Substantia nigra (tissue), 51 donors: ENCODE measurements at places on chromosomes 4 and X.

DNA sequence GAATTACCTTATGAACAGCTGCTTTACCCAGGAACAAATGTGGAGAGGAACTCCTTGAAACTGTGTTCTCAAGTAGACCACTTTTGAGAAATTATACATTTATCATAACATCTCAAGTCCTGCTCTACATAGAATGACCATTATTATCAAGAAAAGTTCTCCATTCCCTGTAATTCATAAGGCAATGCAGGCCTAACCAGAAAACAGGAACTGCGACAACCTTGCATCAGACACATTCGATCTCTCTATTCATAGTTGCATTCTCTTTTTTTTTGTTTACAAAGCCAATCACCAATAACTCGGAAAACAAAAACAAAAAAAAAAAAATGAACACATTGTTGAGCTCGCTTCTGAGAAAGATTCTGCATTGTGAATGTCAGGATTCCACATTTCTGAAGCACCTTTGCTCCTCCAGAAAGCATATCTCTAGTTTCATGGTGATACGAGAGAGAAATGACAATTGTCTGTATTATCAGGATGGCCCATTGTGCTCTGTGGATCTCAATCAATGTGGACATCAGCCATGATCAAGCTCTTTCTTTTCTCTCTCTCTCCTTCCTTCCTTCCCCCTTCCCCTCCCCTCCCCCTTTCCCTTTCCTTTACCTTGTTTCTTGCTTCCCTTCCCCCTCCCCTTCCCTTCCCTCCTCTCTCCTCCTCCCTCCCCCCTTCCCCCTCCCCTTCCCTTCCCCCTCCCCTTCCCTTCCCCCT is 32.4 kb upstream of the CD99 start:
- DNase-seq: no peak

DNA sequence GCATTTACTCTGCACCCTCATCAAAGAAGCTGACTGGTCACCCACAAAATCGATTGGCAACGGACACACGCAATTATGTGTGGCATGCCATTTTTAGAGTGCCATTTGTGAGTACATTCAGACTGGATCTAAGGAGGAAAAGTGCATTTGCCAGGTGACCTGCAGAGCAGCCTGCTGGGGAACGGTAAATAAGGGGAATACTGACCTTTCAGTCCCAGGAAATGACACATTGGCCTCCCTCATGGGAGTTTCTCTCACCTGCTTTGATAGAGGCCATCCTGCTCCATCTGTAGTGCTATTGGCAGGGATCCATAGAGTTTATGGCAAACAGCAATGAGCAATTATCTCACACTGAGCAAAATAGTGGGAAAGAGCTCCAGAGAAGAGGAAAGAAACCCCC is 127.8 kb downstream of the DDX53 start:
- no peak for DNase-seq

DNA sequence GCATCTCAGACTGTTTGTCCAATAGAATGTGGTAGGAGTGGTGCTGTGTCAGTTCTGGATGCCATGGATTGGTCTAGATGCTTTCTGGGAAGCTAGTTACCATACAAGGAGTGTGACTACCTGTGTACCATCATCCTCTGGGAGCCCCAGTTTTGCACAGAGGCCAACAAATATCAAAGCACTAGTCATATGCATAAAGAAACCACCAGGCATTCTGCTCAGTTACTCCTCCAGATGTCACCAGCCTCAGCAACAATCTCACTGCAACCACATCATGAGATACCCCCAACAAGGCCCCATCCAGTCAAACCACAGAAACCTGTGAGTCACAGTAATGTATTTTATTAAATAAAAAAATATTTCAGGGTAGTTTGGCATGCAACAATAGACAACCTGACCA is 435.8 kb upstream of the CPEB2 start:
- no peak for DNase-seq

- DNase-seq: no peak
Measured at GRCh38 chr4:53676402-53676871, 85.2 kb upstream of the LNX1 start.

- no peak for DNase-seq
Measured at GRCh38 chr4:56320293-56320692, 67.0 kb downstream of the AASDH start.

- no peak for DNase-seq
Measured at GRCh38 chr4:24794480-24794879, 893 bp upstream of the SOD3 start.

DNA sequence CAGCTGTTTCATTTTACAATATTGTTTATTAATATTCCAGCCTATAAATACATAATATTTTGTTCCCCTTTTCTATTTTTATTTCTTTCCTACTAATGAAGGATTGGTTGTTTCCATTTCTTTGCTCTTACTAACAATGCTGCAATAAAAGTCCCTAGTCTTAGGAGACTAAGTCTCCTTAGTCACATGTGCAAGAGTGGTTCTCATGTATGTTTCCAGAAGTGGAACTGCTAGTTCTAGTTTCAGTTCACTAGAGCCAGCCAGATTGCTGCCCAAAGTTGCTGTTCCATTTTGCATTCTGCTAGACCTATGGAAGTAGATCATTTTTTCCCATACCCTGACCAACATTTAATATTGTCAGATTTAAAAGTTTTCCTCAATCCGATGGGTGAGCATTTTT is 44.3 kb downstream of the CNGA1 start:
- no peak for DNase-seq

DNA sequence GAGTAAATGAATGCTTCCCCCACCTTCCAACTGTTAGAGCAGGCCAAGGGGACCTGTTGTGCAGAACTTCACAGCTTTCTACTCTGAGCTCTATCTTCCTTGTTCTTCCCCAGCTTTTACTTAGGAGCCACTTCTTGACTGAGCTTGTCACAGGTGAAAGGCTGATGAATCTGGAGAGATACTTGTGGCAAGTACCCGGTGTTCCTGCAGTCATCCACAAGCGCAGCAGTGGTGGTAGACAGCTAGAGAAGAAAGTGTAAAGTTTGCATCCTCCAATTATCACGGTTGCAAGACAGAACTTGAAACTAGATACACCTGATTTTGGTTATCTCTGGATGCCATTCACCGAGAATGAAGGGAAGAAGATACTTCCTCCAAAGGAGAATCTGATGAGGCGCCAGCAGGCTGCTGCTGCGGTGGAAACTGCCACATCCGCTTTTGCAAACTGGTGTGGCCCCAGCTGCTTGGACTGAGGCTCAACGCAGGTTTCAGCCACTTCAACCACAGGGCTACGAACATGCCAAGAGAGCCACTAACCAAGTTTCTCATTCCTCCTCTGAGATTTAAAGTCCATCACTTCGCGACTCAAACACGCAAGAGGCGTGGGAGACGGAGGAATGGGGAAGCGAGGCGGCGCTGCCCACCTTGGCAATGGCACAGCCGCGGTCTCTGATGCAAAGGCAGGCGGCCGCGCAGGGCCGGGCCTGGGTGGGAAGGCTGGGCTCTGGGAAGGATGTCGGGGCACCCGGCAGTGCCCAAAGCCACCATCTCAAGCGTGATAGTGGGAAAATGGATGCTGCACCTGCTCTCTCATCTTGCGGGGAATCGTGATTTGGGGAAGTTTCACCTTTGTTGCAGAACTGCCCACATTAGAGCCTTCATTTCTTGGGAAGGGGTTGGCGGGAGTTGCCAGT is 1.3 kb upstream of the FHIP1A start:
- no peak for DNase-seq

- no peak for DNase-seq
Measured at GRCh38 chr4:39548425-39549067, 21.3 kb upstream of the UGDH start.

GRCh38 chr4:108695062-108695461 is 44.7 kb downstream of the OSTC start:
- no peak for DNase-seq

- no peak for DNase-seq
Measured at GRCh38 chr4:153758688-153759406, 977 bp downstream of the RNF175 start.

GRCh38 chrX:98717970-98718369 is 1692.1 kb downstream of the PCDH19 start:
- no peak for DNase-seq

DNA sequence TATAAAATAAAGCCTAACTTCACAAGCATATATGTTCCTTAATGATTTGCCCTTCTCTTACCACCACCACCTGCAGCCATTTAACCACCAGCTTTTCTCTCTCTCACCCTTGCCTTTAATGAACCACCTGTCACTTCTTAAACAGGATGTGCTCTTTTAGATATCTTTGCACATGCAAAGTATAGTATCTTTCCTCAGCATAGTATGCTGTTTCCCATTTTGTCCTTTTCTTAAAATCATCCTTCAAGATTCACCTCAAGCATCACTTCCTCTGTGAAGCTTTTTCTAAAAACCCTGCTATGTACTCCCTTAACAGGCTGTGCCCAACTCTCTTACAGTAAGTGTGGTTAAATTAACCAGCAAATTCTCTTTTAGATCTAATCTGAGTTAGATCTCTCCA is 8.2 kb upstream of the CNOT6L start:
- DNase-seq: no peak

DNA sequence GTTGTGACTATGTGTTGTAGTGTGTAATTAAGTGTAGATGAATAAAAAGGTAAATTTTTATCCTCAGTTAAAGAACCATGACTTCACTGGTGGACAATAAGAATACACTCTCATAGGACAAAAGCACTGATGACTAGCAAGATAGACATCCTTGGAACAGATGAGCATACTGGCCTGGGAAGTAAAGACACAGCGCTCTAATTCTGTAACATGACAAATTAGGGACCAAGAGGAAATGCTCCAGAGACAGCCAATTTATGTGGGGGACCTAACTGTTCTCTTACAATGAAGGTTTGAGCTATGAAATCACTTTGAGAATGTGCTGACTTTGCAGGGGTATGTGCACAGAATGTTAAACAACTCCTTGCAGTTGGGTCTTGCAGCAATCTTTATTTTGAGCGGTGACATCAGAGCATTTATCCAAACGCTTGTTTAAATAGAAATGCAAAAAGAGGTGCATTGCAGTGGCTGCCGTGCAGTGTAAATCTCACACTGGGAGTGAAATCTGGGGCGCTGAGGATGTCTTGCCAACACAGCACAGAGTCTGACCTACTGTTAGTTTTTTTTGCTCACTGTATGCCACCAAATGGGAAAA is 109.3 kb downstream of the MAGEC2 start:
- no peak for DNase-seq

DNA sequence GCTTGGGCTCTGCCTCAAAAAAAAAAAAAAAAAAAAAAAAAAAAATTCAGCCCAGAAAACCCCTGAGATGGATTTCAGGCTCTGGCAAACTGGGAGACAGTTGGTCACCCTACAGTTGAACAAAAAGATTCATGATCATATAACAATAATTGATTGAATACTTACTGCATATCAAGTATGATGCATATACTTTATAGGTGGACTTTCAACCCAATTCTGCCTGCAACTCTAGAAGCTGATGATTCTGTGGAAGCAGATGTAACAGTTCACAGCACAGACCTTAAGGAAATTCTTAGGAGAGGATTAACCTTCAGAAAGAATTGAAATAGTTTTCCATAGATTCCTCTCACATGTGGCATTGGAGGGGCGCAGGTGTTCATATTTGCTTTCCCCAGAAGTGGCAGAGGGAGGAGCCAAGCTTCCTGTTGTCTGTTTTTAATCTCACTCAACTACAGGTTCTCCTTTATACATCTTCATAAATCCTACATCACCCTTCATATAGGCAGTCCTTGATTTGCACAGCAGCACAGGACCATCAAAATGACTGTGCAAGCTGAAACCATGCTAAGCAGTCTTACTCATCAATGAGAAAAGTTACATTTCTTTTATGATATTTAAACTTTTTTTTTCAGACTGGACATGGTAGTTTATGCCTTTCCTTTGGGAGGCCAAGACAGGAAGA is 149.4 kb upstream of the KLF3 start:
- DNase-seq: no peak

DNA sequence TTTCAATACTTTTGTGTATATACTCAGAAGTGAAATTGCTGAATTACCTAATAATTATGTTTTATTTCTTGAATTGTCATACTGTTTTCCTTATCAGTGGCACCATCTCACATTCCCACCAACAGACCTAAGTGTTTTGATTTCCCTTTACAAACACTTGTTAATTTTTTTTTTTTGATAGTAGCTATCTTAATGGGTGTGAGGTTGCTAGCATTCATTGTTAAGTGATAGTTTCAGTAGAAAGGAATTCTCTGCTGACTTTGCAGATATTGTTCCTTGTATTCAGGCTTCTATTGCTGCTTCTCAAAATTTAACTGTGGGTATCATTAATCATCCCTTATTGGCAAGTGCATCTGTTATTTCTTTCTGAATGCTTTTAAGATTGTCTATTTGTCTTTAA is 927.5 kb upstream of the SLIT2 start:
- DNase-seq: no peak

DNA sequence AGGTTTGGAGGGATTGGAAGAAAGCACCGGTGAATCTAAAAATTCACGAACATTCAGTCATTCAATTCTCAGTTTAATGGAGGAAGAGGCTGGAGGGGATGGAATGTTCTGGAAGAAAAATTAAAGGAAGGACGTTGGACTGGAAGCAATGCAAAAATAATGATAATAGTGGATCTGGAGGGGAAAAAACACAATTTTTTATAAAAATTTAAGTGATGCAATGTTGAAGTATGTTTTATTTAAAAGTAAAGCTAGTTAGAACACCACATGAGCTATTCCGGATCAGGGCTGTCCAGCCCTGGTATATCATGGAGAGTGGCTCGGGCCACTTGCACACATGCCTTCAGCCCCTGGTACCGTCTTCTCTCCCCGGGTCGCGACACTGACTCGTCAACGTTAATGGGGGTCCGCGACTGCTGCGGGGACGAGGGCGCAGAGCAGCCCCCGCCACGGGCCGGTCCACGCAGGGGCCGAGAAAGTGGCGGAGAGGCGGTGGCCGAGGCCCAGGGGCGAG is 204.6 kb downstream of the TENM3 start:
- DNase-seq: no peak

DNA sequence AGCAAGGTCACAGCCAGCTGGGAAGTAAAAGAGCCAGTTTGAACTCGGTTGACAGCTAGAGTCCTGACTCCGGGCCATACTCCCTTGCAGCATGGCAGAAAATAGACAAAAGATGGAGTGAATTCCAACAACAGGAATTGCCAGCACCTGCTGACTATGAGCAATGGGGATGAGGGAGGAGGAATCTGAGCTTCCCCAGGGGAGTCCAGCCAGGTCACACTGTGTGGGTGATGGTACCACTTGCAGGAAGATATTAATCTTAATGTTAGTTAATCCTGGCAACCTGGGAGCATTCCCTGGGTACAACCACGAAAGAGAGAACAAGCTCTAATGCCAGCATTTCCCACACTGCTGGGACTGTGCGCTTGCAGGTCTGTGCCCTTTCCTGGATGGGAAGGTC is 48.1 kb upstream of the S100G start:
- no peak for DNase-seq

GRCh38 chrX:56029188-56029587 is 203.0 kb upstream of the KLF8 start:
- DNase-seq: no peak

GRCh38 chr4:81096566-81096965 is 66.1 kb downstream of the BMP3 start:
- no peak for DNase-seq

GRCh38 chr4:21726255-21726815 is 222.2 kb downstream of the KCNIP4 start:
- no peak for DNase-seq

- DNase-seq: no peak
Measured at GRCh38 chrX:118872102-118872566, 48.5 kb downstream of the ZCCHC12 start.
